ENCODE measurements at places on chromosomes 2 and 18.
A peak's percentile ranks its signal among the peaks of the same experiment; 100 is the strongest.

DNA sequence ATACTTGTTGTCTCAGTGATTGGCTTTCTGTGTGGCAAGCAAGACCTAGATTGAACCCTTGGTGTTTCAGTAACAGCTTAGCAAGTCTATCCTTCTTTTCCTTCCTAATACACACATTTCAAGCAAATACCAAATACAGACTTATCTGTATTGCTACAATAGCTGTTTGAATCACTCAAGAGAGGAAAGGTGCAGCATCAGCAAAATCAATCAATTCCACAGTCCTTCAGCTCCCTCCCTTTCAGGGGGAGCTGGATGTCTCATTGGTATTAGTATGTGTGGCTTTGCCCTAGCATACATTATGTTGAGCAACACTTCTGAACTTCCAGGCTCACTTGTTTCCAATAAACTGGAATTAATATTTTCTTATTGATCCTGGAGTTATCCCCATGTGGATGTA, 323.1 kb downstream of the TMX3 start:
- no peak for DNase-seq

- no peak for DNase-seq
Measured at GRCh38 chr2:147051248-147051647, 793.6 kb upstream of the ACVR2A start.

GRCh38 chr2:16765356-16765755, 99.7 kb upstream of the CYRIA start:
- DNase-seq: no peak

DNA sequence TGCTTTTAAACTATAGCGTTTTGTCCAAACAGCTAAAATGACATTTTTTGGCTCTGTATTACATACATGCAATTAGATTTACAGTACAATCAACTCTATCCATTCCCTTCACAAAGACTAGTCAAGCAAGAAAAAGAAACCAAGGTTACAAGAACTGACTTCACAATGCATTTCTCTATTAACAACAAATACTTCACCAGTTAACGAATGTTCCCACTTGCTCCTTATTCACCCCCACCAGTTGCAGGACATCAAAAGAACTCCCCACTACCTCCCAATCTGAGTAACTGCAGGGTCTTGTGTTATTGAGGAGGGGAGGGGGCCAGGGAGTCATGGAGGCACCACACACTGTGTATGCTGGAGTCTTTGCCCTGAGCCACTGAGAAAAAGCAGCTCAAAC, 34.9 kb downstream of the LAMA1 start:
- DNase-seq: no peak

DNA sequence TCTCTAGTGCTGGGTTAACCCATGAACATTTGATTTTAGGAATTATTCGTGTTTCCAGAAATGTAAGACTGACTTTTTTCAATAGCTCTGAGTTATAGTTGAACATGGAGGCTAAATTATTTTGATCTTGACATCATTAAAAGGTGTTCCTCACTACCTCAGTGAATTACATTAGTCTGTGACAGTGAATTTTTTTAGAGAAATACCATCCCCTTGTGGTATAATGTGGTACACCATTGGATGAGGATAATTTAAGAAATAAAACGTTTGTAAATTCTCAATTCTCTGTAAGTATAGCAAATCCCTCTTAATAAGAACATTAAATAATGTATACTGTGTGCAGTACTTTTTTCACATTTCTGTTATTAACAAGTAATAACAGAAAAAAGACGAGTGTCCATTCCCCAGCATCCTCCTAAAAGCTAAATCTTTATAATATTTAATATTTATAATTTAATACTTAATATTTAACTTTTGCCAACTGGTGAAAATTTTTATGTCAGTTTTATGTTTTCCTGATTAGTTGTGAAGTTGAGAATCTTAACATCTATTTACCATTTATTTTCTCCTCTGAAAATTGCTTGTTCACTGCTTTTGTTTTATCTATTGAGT, 70.3 kb upstream of the CWC22 start:
- no peak for DNase-seq

GRCh38 chr2:110881908-110882307, 149.5 kb downstream of the ACOXL start:
- no peak for DNase-seq

GRCh38 chr2:127520424-127520823, 5.9 kb downstream of the IWS1 start:
- no peak for DNase-seq

GRCh38 chr2:56519806-56520205, 336.0 kb downstream of the CCDC85A start:
- DNase-seq: no peak

DNA sequence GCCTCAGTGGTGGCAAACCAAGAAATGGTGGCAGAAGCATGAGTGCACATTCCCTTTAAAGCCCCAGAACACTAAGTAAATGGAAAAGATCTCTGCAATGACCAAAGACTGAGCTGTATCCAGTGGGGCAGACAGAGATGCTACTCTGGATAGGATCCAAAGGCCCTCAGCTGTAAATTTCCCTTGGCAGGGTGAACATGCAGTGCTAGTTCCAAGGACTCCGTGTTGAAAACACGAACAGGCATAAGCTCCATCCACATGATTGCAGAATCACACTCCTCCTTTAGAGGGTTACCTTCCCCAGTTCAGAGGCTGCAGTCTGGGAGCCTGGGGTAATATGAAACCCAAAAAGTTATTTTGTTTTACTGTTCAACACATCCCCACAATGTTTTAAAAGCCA, 98.6 kb upstream of the KLF7 start:
- no peak for DNase-seq

DNA sequence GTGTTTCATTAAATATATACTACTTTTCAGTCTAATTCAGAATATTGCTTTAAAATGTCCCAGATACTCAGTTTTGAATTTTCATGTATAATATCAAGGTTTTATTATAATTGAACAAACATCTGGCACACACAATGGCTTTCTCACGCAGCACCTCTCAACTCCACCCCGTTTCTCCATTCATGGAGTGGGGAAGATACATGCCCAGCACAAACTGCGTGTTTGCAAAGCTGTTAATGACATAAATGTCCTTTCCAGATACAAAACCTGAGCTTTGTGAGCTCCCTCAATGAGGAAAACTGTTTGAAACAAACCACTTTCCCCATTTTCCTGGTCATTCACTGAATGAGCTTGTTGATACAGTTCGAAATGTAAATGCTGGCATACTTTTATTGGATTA, 150.3 kb upstream of the RASGRP3 start:
- DNase-seq: no peak

DNA sequence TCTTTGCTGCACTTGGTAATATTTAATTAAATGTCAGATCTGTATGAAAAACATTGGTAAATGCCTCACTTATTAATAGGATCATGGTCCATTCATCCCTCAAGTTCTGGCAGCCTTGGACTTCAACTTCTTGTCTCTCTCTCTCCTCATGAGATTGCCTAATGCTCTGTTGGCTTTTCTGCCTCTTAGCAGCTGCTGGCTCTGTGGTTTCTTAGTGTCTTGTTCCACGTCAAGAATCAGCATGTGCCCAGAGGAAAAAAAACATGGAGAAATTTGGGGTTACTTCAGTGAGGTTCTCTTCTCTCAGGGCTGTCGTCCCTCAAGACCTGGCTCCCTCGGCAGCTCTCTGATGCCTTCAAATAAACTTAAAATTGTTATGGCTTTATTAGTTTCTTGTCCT, 75.4 kb downstream of the TAF4B start:
- no peak for DNase-seq

- DNase-seq: no peak
Measured at GRCh38 chr2:79630060-79630459, 117.2 kb downstream of the CTNNA2 start.

DNA sequence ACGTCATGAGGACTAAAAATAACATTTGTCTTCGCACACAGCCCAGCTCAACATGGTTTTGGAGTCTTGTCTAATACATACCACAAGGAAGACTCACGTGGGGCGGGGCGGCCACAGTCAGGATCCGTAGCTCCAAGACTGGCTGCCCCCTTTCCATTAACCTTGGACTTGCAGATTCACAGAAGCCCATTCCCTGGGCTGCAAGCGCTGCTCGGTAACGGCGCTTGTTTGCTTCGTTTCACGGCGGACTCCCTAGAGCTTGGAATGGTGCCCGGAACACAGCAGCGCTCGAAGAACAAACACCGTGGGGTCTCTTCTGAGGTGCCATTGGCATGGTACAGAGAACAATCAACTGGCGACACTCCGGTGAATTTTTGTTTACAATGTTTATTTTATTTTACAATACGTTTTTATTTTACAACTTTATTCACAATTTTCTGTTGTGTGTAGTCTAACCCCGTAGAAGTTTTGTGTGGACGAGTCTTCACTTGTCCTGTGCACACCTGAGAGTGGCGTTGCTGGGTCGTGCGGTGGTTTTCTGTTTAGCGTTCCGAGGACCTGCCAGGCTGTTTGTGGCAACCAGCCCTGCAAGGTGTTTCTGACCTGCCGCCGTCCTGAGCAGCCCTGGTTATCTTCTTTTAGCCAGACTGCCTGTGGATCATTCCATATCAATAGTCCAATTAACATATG, 126.5 kb downstream of the GALR1 start:
- DNase-seq: no peak

DNA sequence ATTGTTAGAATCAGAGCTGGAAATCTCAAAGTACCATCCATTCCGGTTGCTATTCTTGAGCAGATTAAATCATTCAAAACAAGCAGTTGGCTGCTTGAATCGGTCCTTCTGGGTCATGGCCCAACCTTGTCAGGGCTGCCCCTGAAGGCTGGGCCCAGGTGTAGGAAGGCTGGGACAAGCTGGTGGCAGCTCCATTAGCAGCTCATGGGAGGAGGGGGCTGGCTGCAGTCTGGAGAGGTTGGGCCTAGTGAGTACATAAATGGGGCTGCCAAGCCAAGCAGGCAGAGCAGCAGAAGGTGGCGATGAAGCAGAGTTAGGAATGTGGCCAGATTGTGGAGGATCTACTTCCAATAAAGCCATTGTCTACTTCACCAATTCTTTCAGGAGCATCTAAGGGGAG, 81.4 kb downstream of the ADCYAP1 start:
- no peak for DNase-seq

GRCh38 chr18:12885500-12885899, 1.5 kb upstream of the PTPN2 start:
- no peak for DNase-seq

DNA sequence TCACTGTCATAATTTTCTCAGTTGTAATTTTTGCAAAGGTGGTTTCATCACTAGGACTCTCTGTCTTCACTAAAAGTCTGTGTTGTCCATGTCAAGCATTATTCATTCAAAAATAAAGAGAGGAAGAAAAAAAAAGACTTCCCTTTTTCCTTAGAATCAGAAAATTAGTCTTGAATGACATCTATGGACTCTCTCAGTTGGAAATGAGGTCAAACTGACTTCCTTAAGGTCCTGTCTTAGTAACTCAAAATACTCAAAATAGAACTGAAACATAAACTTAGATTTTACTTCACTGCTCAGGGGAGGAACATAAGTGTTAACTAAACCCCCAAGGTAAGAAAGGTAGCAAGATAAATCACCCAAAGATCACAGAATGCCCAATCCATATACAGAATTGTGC, 2.2 kb upstream of the ZNF407 start:
- DNase-seq: no peak

- DNase-seq: no peak
Measured at GRCh38 chr2:158189526-158189925, 87.8 kb downstream of the UPP2 start.

GRCh38 chr18:13558124-13558523, 168.2 kb downstream of the FAM210A start:
- DNase-seq: peak; percentile 42

DNA sequence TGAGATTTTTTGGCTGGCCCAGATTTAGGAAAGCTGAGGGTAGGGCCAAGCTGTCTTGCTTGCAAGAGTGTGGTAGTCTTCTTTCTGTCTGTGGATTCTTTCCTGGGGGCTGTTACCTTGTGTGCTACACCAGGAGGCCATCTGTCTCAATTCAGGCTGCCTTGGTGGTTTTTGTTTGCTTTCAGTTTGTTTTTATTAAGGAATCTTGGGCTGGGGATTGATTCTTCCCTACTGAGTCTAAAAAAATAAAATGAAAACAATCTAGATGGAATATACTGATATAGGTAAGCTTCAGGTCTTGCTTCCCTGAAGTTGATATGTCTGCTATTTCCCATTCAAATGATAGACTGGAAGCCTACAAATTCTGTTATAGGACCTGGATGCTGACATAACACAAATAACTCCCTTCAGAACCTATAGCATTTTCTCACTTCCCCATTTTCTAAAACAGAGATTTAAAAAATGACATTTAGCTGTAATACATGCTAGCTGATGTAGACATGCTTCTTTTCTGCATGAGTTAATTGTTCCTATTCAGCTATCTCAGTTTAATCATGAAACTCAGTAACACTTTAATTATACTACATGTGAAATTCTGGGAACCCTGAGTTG, 5.3 kb downstream of the LHCGR start:
- DNase-seq: no peak

GRCh38 chr18:474416-474815, 26.1 kb downstream of the COLEC12 start:
- no peak for DNase-seq

- DNase-seq: no peak
Measured at GRCh38 chr2:216485237-216485636, 13.4 kb upstream of the RPL37A start.

DNA sequence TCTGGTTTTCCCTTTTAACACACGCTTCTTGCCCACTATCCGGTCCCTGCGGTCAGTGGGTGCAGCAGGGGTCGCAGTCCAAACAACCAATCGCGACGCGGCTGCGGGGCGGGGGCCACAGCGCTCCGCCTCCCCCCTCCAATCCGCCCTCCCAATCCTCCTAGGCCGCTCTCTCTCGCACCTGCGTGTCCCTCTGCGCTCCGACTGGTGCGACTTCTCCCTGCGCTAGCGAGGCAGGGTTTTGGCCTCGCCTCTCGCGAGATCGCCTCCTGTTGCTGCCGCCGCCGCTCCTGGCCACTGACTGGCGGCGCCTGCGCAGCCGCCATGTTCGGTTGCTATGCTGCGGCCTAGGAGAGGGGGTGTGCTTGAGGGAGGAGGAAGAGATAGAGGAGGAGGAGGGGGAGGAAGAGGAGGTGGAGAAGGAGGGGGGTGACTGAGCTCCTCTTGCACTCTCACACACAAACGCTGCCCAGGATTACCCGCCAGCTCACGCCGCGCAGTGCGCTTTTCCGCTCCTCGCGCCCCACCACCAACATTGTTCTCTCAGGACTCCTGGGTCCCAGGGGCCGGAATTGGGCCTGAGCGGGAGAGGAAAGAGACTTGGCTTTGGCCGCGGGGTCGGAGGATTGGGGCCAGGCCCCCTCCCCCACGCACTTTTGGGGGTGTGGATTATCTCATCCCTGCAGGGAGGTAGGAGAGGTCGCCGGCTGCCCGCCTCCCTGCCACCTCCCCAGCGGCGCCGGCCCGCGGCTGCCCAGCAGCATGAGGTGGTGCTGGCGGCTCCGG, at the start of gene PTPN4:
PTPN4 (plus strand) TSS at position 472 of the 786 bp plus-strand sequence. CDS start 49,932 bp downstream, outside the sequence.
- DNase-seq: peak; percentile 93

DNA sequence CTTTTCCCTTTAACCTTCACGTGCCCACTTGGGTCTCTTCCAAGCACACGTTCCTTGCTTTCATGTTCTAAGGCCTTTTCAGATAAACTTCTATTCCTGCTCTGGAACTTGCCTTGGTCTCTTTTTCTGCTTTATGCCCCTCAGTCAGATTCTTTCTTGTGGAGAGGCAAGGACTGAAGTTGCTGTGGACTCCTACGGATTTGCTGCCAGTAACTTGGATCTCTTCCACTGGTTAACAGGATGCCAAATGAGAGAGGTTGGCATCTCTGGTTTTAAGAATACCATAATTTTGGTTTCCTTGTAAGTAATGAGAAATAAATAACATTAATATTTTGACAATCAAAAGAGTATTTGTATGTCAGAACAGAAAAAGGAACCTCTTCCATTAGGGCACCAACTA, 33.0 kb downstream of the COMMD1 start:
- DNase-seq: no peak

GRCh38 chr2:151849413-151850010, 21.3 kb upstream of the ARL5A start:
- no peak for DNase-seq
